Activated CD4-positive, alpha-beta T cell treated with anti-CD3 and anti-CD28 coated beads for 1 hour (primary cell): ENCODE measurements at places on chromosomes 13 and 19.
A peak's percentile ranks its signal among the peaks of the same experiment; 100 is the strongest.

- DNase-seq: no peak
Observed at GRCh38 chr13:47945738-47946137, 55.3 kb downstream of the SUCLA2 start.

DNA sequence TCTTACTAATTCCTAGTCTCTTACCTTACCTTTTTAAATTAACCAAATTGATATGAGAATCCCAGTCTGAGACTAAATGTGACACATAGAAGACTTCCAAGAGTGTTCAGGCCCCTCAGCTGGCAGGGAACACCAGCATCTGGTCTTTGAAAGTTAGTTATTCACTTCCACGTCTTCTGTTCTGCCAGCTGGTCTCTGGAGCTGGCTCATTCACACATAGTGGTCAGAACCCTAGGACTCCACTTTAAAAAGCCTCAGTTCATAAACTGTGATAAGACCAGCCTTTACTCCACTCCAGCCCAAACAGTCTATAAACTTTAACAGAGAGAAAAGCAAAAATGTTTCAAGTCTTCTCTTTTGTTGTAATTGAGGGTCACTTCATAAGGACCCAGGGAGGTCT, 263.0 kb downstream of the DCT start:
- no peak for DNase-seq

GRCh38 chr19:6527893-6528543, 2.8 kb upstream of the TNFSF9 start:
- no peak for DNase-seq

DNA sequence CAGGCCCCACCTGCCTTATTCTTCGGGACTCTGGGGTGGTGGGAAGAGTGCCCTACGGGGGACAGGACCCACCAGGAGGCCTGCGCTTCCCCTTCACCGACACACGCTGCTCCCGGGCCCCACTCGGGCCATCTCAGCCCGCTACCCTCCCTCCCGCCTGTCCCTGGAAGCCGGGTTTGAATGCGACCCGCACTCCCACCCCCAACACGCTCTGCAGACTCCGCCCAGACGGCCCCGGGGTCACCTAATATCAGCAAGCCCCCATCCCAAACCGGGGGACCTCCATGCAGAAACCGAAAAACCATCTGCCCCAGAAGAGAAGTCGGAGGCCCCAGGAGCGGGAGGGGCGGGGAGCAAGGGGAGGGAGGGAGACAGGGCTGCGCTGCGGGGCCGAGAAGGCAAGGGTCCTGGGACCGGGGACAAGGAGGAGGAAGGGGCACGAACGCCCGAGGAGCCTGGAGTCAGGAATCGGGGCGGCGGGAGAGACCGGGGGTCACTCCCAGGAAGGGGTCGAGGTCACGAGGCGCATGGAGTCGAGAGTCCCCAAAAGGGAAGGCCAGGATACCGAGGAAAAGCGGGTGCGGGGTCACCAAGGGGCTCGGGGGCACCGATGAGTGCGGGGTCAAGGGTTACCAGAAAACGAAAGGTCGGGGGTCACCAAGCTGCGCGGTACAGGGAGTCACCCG, 766 bp downstream of the SBNO2 start:
- no peak for DNase-seq

DNA sequence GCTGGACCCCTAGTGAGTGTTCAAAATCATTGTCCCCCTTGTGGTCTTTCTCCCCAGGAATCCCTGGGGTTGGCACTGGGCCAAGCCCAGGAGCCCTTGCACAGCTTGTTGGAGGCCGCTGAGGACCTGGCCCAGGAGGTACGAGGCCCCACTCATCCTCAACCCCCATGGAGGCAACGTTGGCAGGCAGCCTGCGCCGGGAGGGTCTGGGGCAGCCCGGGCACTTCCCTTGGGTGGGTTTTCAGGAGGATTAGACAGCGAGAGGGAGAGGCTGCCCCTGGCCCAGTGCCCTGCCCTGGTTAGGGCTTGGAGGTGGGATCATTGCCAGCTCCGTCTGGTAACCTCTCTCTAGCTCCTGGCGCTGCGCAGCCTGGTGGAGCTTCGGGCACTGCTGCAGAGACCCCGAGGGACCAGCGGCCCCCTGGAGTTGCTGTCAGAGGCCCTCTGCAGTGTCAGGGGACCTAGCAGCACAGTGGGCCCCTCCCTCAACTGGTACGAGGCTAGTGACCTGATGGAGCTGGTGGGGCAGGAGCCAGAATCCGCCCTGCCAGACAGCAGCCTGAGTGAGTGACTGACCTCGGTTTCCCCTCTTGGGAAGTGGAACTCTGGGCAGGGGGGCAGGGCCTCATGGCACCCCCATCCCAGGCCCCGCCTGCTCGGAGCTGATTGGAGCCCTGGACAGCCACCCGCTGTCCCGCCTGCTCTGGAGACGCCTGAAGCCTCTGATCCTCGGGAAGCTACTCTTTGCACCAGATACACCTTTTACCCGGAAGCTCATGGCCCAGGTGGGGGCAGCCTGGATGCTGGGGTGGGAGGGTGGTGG, 3.0 kb downstream of the ABCA7 start:
- DNase-seq: no peak

DNA sequence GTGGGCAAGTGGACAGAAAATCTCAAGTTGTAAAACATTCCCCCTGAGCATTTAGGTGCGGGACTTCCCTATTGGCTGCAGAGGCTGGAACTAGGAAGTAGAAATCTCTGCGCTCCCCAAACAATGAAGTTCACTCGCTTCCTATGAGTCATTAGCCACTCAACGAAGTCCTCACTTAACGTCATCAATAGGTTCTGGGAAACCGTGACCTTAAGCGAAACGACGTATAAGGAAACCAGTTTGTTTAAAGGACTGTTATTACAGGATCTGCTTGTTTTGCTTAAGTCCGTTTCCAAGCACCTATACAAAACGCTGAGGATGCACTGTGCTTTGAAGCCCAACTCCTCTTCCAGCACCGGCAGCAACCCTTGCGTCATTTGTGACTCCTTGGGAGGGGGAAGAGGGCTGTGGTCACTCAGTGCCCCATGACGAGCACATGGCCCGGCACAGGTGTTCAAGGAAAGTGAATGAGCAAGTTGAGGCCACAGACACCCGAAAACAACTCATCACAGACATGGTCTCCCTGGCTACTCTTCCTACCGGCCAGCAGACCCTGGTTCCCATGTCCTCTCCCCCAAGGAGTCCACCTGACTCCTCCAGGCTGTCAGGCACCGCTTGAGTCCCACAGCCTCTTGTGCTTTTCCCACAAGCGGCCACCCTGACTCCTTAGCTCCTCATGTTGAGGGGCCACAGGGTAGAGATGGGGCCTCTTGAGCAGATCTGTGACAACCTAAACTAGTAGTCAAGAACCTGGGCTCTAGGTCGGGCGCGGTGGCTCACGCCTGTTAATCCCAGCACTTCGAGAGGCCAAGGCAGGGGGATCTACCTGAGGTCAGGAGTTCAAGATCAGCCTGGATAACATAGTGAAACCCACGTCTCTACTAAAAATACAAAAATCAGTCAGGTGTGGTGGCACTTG, 4.8 kb downstream of the RPS16 start:
- DNase-seq: no peak

DNA sequence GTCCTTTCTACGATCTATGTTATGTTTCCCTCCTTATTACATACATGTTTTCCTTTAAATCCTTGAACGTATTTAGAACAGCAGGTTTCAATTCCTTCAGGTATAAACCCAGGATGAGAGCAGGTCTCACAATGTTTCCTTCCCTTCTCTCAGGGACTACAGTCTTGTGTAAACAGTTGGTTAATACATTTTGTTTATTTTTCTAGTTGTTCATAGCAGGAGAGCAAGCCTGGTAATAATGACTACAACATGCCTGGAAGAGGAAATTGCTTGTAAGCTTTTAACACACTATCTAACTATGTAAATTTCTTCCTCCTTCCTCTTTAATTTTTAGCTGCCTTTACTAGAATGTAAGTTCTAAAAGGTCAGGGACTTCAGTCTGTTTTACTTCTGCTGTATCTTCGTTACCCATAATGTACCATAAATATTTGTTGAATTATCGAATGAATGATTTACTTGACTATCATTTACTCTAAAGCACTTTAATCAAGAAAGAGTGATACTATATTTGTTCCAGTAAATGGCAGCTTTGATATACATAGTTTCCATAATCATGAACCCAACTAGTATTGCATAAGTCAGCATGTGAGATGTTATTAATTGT, 28.9 kb upstream of the TNFRSF19 start:
- DNase-seq: no peak

GRCh38 chr13:50645092-50645491, 198.4 kb downstream of the DLEU7 start:
- DNase-seq: no peak

- DNase-seq: no peak
Observed at GRCh38 chr13:41568143-41568971, 111.0 kb downstream of the RGCC start.

DNA sequence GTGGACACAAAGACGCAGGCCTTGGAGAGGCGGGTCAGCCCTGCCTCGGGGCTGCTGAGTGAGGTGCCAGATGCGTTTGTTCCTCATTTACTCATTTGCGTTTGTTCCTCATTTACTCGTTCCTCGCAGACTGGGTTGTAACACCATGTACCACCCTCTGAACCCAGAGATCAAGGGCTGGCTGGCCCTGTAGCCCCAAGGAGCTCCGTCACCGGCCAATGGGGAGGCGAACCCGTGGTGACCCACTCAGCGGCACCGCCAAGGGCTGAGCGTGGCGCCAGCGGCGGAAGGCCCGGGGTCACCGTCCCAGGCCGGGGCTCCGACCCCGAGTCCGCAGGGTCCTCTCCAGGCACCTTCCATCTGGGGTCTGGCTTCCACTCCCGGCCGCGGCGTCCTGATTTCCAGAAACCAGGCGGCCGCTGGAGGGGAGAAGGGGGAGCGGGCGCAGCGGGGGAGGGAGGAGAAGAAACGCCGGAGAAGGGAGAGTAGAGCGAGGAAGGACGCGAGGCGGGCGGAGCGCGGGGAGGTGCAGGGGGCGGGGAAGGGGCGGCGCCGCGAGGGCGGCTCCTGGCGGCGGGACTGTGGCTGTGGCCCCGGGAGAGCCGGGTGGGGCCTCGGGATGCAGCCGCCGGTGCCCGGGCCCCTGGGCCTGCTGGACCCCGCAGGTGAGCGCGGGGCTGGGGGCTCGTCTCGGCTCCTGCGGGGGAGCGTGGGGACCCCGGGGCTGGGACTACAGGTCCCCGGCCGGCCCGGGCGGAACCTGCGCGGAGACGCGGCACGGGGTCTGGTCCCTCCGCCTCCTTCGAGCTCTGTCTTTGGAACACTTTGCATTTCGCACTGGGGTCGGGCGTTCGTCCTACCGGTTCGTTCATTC, at the start of gene TMEM255B:
TSS of gene TMEM255B (plus strand) at position 576 of the 874 bp plus-strand sequence. CDS start at position 620, 44 bp downstream.
- DNase-seq: peak; percentile 63

DNA sequence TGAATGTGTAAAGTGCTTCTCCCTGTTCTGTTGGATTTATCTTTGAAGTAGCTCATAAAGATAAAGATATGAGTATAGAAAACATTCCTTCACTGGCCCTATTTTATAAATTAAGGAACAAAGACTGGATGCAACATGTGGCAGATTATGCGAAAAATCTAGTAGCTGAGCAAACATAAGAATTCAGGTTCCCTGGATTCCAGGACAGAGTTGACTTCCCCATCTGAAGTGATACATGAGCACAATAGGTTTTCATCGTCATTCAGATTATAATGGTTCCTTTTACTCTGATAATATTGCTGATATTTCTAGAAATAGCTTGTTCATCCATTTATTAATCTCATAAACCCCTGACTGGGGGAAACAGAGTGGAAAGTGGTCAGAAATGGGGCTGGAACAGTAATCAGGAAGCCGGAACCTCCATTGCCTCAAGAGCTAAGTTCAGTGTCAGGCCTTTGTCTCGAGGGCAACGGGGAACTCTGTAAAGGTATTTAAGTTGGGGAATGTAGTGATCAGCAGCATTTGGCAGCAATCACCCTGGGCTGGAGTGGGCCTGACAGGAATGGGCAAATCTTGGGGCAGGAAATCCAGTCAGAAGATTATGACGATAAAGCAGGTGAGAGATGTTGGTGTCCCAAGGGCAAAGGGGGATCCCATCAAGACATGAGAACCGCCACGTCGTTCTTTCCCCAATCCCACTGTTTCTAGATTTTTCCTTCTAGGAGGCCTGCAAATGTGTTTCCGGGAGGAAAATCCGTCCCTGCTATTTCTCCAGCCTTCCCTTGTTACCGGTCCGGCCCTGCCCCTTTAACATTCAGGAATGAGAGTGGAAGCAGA, 232.5 kb upstream of the SERP2 start:
- DNase-seq: no peak

- no peak for DNase-seq
Observed at GRCh38 chr13:22194106-22194805, 523.4 kb downstream of the FGF9 start.

- no peak for DNase-seq
Observed at GRCh38 chr19:5397804-5398692, 57.2 kb upstream of the ZNRF4 start.

DNA sequence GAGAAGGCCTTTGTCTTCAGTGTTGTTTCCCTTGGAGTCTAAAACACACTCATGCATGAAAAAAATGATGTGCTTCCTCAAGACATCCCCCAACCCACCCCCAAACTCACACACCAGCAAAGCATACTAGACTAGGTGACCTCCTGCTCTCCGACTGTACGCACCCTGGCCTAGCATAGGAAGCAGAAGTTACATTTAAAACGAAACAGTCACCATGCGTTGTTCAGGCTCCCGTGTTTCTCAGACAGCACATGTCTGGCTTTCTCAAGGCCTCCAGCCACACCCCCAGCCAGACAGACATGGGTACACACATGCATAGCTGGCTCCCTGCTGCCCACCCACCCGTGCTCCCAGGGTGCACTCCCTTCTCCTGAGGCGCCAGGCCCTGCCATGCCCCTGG, 28.7 kb upstream of the C1QTNF9 start:
- DNase-seq: no peak

DNA sequence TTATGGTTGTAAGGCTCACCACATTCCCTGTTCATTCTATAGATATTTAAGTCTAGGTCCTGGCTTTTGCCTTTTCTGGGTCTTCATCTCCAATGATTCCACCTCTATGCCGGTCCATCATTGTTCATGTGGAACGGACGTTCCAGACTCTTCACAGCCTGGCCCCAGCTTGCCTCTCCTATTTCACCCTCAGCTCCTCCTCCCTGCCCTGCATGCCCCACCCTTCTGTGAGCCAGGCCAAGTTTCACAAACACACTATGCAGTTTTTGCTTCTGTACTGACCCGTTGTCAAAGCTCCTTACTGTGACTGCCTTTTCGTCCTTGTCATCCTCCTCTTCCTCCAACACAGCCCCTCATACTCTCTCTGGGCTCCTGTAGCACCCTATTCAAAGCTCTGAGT, 31.3 kb downstream of the TEX26 start:
- no peak for DNase-seq

DNA sequence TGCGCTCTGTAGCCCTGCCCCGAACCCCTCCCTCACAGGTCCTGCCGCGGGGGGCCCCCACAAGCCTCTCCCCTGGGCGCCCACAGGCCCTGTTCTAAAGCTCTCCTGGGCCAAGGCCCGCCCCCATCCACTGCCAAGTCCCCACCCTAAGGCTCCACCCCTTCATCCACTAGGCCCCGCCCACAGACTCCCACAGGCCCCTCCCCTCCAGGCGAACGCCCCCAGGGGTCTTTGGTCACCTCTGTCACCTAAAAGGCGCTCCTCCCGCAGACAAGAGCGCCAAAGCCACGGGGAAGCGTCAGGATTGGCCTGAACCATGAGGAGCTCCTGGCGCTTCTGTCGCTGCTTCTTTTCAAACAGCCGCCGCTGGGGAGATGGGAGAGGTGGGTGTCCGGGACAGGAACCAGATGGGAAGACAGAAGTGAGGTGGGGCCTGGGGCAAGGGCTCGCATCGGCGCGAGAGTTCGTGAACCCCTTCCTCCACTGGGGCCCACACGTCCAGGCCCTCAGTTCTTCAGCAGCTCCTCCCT, 2.3 kb downstream of the TULP2 start:
- no peak for DNase-seq
